AG08395 (cell line): ENCODE measurements at places on chromosomes 2 and 18.

DNA sequence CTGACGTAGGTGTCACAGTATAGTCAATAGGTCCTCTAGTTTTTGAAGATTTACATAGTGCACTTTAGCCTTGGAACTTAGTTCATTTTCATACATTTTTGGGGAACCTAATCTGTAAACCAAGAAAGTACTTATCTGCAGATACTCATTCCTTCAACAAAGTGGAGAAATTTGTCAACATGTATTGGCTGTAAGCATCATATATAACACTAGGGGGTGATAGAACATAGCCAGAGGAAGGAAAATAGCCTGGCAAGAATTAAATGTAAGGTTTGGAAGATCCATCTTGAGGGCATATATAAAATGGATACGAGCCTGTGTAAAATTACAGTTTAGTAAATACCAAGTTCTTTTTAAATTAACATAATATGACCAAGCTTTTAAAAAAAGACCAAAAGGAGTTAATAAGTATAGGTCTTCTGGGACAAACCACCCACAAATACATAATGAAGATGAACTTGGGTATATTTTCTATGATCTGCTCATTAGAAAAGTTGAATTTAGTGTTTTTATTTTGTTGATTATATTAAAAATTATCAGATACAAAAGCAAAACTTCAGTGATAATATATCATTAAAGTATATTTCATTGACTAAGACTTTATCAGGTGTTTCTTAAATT is 18.2 kb downstream of the RPL37A start:
- peak; percentile 77 for DNase-seq

GRCh38 chr2:54691445-54692135 is 31.9 kb upstream of the EML6 start:
- DNase-seq = no peak

GRCh38 chr2:65576861-65577601 is 144.6 kb upstream of the SPRED2 start:
- peak; percentile 91 for DNase-seq

GRCh38 chr2:238176613-238177012 is 17.8 kb downstream of the ERFE start:
- DNase-seq = no peak

DNA sequence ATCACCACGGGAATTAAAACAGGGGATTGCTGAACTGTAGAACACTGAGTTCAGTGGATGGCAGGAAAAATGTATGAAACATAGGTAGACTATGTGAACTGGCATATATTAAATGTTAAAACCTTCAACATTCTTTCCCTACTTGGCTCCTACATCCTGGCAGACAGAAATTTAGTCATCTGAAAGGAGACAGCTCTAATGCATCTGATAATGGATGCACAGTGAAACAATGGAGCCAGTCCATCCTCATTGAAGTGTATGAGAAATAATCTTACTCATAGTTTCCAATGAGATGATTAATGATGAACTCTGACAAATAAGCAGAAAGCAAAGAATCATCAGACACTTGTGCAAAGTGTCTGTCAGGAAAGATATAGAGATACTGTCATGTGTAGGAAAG is 1629.7 kb upstream of the TMEFF2 start:
- DNase-seq = no peak

DNA sequence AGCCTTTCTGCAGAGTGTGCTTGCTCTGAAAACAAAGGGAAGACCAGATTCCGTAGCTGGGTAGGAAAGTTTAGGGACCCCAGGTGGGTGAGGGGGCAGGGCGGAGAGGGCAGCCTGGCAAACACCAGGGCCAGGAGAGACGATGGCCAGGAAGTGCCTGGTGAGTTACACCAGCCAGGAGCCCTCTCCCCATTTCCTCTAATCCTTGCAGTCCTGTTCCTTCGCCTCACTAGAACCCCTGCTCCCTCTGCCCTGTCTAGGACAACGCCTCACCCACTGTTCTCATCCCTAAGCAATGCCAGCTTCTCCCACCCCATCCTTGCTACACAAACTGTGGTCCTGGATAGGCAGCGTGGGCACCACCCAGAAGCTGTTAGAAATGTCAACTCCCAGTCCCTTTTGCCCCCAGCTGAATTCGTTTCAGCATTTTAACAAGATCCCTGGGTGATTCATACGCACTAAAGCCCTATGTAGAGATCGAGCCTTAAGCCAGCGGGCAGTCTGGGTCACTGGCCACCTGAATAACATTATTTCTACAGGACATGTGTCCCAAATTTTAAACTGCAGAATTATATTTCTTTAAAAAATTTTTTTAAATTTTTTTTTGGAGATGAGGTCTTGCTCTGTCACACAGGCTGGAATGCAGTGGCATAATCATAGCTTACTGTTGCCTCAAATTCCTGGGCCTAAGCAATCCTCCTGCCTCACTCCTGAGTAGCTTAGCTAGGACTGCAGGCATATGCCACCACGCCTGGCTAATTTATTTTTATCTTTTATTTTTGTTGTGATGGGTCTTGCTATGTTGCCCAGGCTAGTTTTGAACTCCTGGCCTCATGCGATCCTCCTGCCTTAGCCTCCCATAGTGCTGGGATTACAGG is 10.9 kb downstream of the WIPF1 start:
- no peak for DNase-seq

GRCh38 chr2:203835892-203836800 is 31.4 kb upstream of the CTLA4 start:
- no peak for DNase-seq

- no peak for DNase-seq
These were observed 20.7 kb upstream of the ZNF407 start for GRCh38 chr18:74577019-74577418.

DNA sequence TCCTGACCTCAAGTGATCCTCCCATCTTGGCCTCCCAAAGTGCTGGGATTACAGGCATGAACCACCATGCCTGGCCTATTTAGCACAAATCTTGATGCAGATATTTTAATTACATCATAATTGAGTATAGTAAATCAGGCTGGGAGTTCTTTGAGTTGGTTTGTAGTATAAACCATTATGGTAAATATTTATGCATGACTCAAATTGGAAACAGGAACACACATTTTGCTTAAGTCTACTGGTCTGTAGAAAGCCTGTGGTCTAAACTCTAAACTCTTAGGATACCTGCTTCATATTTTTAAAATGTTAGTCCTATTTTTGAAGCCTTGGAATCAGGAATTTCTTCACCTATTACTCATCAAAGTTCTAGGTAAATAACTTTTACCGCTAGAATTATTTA is 16.8 kb downstream of the ASXL3 start:
- no peak for DNase-seq

GRCh38 chr18:46754188-46754587 is 2.7 kb downstream of the ST8SIA5 start:
- DNase-seq = no peak

DNA sequence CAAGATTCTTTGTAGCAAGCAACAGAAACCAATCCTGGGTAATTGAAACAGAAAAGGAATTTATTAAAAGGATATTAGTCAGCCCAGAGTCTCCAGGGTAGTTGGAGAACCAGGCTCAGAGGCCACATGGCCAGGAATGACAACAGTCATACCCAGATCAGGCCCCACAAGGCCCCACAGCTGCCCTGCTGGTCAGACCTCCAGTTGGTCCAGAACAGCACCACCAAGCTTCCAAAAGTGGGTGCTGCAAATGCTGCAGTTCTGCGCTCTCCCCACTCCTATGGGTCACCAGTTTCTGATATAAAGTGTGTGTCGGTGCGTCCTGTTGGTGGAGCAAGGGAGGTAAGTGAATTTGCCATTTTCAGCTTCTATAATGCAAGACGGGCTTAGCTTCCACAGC is 29.9 kb downstream of the KLHL29 start:
- no peak for DNase-seq

DNA sequence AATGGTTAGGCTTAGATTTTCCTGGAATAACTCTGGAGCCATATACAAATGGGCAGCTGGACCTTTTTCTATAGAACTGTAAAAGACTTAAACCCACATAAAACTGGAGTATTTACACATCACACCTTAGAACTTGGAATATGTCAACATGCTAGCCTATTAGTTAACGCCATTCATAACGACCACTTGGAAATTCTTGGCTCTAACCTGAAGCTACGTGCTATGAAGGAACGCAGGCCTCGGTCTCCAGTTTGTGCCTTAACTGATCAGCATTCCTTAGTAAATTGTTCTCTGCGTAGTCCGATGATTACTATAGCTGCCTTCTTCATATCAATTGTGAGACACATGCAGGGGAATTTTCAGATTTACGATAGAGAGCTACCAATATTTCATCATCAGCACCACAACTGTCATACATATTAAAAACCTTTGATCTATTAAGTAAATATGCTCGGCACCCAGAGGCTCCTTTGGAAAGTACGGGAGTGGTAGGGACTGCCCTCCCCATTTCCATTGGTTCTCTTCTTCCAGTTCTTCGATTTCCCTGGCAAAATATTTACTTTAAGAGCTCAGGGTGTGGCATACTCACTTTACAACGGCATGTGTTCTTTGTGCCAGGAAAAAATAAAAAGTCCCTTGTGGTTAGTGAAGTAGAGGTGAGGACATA is 17.5 kb upstream of the CCL20 start:
- no peak for DNase-seq

- DNase-seq = no peak
These were observed 76.6 kb upstream of the ZFP36L2 start for GRCh38 chr2:43302961-43303494.

GRCh38 chr18:61502472-61502871 is 169.2 kb downstream of the CDH20 start:
- DNase-seq = peak; percentile 78

DNA sequence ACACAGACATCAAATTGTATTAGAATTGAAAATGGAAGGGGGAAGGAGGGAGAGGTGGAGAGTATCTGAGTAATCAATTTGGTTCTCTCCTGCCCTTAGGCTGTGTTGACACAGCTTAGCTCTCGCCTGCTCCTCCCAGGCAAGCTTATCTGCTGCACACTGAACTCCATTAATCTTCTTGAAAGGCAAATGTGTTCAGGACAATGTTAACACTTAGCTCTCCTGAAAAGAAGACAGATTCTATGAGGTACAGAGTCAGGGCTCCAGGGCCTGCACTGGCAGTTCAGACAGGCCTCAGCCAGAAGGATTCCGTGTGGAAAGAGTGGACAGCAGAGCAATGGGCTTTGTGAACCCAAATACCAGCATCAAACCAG is 430.0 kb upstream of the TNP1 start:
- DNase-seq = no peak

DNA sequence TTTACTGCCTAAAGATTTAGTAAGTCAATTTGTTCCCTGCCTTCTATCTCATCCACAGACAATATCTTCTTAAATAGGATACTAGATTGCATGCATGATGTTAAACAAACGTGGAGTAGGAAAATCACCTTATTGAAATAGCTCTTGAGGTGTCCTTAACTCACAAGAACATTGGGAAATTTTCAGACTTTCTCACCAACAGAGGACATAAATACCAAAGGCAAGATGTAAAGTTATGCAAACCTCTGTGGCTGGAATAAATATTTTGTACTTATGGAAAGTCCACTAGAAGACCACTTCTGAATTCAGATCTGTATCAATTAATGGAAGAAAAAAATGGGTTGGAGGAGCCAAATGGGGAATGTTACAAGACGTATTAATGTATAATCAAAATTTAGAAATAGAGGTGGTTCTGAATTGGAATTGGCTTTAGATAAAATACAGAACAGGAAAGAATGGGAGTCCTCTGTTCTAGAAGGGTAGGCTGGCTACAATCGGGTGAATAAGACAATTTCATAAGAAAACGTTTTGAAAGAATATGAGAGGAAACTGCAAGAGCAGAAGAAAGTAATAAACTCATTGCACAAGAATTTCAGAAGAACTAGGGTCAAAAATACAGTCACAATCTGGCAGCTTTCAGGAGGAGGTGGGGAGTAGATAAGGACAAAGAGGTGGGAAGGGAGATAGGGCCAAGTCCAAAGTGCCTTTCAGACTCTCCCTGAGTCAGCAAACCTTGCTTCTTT is 69.3 kb upstream of the FN1 start:
- peak; percentile 52 for DNase-seq
